ENCODE measurements at places on chromosomes 12 and 14.

- no peak for DNase-seq
These were observed 618.4 kb downstream of the SLC6A15 start for GRCh38 chr12:84294246-84294645.

- no peak for DNase-seq
These were observed 34.4 kb upstream of the PMCH start for GRCh38 chr12:102232036-102232435.

DNA sequence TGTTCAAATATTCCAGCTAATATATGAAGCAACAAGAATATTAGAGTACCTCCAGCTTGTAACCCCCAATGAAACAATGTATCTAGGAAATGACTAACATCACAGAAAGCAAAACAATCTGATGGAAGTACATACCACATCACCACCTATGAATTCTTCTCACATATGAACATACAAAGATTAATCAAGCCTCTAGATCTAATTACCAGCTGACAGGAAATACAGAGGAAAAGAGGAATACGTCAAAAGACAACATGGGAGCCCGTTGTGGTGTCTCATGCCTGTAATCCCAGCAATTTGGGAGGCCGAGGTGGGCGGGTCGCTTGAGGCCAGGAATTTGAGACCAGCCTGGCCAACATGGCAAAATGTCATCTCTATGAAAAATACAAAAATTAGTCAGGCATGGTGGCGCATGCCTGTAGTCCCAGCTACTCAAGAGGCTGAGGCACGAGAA, 7.5 kb downstream of the NEDD8 start:
- no peak for DNase-seq

DNA sequence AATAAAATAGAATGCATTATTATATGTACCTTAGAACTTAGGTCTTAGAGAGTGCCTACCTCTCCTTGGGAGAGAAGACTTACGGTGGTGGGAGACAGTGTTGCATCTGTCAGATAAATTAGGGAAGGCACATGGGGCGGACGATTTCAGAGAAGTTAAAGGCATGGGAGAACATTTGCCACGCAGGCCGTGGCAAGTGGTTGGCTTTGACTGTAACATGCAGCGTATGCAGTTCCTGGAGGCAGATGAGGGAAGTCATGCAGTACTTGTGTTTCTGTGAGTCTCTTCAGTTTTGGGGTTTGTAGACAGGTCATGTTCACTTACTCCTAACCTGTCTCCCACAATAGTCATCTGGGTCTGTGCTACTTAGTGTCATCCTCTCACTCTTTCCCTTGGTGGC, 43.6 kb downstream of the ETV6 start:
- DNase-seq = no peak

DNA sequence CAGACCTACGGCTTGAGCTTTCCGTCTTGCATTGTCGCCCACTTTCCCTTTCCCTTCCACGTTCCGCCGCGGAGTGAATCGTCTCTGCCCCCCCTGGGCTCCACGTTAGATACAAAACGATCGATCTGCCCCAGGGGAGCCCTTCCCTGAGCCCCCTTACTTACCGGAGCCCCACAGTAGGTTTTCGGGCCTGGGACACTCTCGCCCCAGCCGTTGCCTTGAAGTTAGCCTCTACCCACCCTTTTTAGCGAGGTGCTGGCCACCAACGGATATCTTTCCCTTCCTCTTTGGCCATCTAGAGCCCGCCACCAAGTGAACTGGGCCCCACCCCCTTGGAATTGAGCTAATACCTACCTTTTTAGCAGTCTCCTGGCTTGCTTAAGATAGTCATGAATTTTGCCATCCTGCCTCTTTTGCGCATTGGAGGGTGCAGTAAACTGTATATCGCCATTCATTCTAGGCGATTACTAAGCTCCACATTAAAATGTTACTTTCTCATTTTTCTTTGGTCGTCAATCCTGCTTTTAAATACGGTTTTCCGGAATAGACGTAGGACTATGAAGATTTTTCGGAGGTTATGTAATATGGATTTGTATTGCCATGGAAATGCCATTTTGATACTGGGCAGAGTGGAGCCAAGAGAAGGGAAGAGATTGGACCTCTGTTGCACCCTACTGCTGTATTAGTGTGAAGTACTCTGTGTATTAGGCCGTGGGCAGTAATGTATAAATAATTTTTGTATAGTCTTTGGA, 764 bp downstream of the RBM25 start:
- DNase-seq = no peak

GRCh38 chr12:107684990-107685359, 624 bp upstream of the PWP1 start:
- no peak for DNase-seq

- DNase-seq = no peak
These were observed 32.8 kb upstream of the BATF start for GRCh38 chr14:75489480-75489837.

DNA sequence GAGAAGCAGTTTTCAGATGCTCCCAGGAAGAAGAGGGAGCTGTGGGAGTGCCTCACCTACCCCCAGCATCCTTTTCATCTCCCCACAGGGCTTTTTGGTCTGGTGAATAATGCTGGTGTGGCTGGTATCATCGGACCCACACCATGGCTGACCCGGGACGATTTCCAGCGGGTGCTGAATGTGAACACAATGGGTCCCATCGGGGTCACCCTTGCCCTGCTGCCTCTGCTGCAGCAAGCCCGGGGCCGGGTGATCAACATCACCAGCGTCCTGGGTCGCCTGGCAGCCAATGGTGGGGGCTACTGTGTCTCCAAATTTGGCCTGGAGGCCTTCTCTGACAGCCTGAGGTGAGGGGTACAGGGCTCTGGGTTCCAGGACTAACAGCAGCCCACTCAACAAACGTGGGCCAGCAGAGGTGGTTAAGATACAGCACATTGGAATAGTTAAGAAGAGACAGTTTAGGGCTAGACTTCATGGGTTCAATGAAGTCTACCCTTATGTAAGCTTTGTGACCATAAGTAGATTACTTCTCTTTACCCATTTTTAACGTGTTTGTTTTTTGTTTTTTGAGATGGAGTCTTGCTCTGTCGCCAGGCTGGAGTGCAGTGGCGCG, 1.5 kb downstream of the RDH5 start:
- DNase-seq = no peak

DNA sequence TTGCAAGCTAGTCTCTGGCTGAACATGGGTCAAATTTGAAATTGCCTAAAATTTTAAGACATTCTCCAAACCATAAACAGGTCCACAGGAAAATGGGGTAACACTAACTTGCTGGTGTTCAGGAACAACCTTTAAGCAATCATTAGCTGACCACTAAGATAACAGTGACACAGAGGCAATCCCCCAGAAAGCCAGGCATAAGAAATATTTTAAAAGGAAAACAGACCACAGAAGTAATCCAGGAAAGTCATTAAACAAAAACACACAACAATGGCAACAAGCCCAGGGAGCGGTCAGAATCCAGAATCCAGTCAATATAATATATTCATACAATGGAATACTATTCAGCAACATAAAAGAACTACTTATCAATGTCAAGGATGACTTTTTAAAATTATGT, 59.1 kb downstream of the LRP6 start:
- no peak for DNase-seq

DNA sequence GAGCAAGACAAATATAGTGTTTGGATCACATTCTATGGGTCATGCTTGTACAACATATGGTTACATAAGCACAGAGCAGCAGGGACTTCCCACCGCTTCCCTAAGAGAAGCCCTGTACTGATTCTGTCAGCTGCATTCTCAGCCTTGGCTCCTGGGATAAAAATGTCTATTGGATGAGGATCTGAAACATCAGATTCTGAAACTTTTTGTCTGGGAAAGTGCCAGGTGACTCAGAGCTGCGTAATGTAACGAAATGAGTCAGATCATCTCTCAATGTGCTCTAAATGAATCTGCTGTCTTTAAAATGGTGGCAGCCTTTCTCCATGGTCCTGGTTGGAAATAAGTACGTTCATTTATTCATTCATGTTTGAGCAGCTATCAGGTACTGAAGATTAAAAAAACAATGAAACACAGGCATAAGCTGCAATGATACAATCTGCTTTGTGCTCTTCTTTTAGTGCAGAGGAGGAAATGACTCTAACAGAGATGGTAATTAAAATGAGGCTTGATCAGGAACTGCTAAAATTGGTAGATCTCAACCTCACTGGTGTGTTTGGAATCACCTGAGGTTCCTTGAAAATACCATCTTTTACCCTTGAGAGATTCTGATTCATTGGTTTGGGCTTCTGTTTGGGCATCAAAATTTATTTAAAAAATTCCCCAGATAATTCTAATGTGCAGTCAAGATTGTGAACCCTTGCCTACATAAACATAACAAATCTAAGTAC, 99.1 kb upstream of the NAP1L1 start:
- no peak for DNase-seq

GRCh38 chr12:14920475-14921126, 17.7 kb downstream of the ERP27 start:
- DNase-seq = no peak

GRCh38 chr12:30813525-30814294, 59.0 kb upstream of the CAPRIN2 start:
- DNase-seq = no peak

DNA sequence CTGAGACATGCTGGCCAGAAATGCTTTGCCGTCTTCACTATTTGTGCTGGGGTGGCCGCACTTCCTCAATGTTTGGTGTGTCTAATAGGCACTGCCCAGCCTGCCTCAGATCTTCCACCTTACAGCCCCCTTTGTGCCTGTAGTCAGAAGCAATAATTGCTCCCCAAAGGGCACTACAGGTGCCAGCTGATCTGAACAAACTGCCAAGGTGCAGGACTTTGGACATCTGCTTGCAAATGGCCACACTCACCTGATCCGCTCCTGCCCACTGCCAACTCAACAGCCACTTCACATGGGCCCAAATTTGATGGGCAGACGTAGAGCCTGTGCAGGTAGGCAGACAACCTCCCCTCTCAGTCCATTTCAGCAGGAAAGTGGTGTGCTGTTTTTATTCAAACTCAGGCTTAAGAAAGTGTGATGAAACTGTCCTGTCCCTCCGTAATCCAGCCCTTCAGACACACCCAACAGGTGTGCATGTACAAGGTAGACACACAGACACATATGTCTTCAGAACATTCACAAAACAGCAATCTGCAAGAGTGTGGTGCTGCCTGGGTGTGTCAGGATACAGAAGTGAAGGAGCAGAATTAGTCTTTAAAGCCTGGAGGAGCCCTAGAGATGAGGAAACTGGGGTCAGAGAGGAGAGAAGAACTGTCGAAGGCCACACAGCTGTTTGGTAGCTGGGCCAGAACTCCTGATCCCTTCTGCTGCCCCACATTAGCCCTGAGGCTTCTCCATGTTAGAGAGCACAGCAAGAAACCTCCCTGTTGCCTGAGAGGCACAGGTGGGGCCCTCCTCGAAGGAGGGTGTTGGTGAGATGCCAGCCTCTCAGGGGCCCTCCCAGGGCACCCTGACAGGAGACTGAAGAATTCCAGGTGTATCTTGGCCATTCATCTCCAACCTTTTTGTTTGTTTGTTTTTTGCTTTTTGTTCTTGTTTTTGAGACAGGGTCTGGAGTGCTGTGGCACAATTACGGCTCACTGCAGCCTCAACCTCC, 4.4 kb upstream of the KRT75 start:
- DNase-seq = no peak

GRCh38 chr12:122293081-122293480, 26.8 kb upstream of the VPS33A start:
- no peak for DNase-seq

GRCh38 chr12:51421266-51421884, 3.3 kb upstream of the SLC4A8 start:
- no peak for DNase-seq

DNA sequence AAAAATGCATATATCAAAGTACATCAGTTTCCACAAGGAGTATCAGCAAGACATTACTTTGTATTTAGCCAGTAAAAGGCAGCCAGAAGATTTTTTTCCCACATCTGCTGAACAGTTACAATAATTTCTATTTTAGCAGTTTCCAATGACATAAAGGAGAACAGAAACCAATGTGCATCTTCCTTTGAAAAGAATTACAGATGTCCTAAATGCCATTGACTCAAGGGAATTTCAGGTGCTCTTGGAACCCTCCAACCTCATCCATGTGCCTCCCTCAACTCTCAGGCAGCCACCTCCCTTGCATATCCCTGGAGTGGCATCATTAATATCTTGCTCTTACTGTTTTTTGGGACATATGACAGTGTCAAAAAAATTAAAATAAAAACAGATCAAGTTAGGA, 62.2 kb upstream of the ST8SIA1 start:
- DNase-seq = no peak

DNA sequence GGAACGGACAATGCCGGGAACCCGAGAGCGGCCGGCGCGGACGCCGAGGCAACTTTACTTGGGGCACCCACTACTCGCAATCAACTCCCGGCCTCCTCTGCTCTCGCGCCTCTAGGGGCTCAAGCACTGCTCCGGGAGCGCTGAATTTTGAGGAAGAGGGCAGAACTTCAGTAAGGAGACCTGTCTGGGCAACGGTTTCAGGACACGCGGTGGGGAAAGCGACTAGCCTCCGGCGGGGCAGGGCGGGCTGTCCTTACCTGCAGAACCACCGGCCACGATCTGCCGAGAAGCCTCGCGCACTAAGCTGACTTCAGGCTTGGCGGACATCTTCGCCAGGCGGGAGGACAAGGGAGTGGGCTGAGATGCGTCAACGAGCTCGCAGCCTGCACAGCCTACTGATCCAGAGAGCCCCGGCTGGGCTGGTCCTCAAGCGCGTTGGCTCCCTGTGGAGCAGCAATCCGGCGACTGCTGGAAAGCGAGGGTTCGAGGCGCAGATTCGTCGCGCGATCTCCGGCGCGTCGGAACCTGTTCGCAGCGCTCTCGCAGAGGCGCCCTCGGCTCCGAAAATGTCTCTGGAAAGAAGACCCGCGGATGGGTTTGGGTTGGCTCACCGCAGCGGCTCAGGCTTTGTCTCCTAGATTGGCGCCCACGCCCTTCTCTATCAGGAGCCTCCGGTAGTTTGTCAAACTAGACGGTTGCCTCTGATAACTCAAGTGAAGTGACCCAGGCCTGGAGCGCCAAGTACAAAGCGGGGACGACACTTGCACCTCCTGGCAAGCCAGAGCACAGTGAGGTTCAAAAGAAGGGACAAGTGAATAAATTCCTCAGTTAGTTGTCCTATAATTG, at the start of gene SLC25A21:
Gene SLC25A21, minus strand, starts transcription at position 583 of the 846 bp plus-strand sequence.
- no peak for DNase-seq

All from activated CD8-positive, alpha-beta memory T cell treated with anti-CD3 and anti-CD28 coated beads for 1 hour (primary cell).